ENCODE measurements at places on chromosomes 3 and 15. TPM values are rescaled to one million over a fixed set of nuclear protein-coding genes. Genes with fewer than 3 reads are reported as not detected.

The STRIT1 gene
- not detected for total RNA-seq

The LIPC gene
- 0.14 TPM for total RNA-seq

The DLL4 gene
- total RNA-seq, result 2.9 TPM

The FBN1 gene
- 5.5 TPM for total RNA-seq

The SLC2A2 gene
- not detected for total RNA-seq

The GCSAM gene
- total RNA-seq, result not detected

The EXOSC7 gene
- 46.5 TPM for total RNA-seq

The SLC28A2 gene
- not detected for total RNA-seq

The CSTA gene
- total RNA-seq, result 0.81 TPM

The SLC28A1 gene
- not detected for total RNA-seq

The MED12L gene
- total RNA-seq, result 0.42 TPM

The GOLGA8K gene
- total RNA-seq, result 0.31 TPM

The AGBL1 gene
- not detected for total RNA-seq

The TGM5 gene
- not detected for total RNA-seq

The CCR5 gene
- not detected for total RNA-seq

The CD200R1 gene
- total RNA-seq, result 0.10 TPM

The MST1R gene
- 6.1 TPM for total RNA-seq

The SEMA3B gene
- total RNA-seq, result 5.2 TPM

The CHRM5 gene
- 0.06 TPM for total RNA-seq

The GOLGA8B gene
- 21.4 TPM for total RNA-seq

The FGF12 gene
- 0.67 TPM for total RNA-seq

The IFRD2 gene
- 93.3 TPM for total RNA-seq
